Chondrocyte (in vitro differentiated cells): ENCODE measurements at places on chromosomes 4 and X. TPM values are rescaled to one million over a fixed set of nuclear protein-coding genes. Genes with fewer than 3 reads are reported as not detected.

- H3K27me3 ChIP-seq: no peaks in the 10 kb centered on the region
- H3K4me3 ChIP-seq: no peak overlapping the region
- H3K4me1 ChIP-seq: no peaks in the 10 kb centered on the region
Measured at GRCh38 chrX:36609616-36610585, 398.3 kb upstream of the FAM47C start.

The MMRN1 gene
- not detected in 3 replicates for total RNA-seq

DNA sequence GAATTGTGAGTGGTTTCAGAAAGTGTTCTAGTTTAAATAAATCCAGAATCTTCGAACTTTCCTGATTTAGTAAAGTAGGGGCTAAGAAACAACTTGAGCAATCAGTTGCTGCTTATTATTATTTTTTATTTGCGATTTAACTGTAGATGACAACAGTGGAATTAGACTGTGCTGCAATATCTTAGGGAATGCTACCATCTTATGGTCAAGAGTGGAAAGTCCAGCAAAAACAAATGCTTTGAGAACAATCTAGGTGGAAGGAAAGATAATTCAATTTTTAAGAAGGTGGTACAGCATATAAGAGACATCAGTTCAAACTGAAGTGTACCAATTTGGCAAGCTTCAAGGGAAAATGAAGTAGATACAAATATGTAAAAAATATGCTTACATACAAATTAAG, 73.3 kb downstream of the CYLC1 start:
- no peak overlapping the region for H3K27ac ChIP-seq
- no peak for DNase-seq
- no peak overlapping the region for H3K4me3 ChIP-seq

The TEX13C gene
- total RNA-seq: not detected in 3 replicates

DNA sequence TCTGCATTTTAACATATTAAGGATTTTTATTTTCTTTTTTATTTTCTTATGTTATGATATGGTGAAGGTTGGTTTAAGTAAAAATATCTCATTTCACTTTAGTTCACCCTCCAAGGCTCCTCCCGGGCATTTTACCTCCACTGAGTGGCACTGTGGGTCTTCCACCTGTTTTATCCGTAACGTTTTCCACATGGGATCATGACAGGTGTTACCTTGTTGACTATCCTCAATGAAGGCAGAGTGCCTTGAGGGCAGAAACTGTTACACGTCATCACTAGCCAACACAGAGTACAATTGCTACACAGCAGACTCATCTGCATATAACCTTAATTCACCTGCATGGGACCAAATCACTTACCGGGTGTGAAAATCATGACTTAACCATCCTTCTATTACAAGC, 105.8 kb downstream of the GEMIN8 start:
- peaks cover under 1% of the 10 kb centered on the region for H3K36me3 ChIP-seq
- no peak overlapping the region for H3K4me3 ChIP-seq
- no peak for DNase-seq
- H3K27me3 ChIP-seq: no peaks in the 10 kb centered on the region
- no peak overlapping the region for H3K27ac ChIP-seq
